ENCODE measurements at places on chromosomes 2 and 18.

GRCh38 chr18:76380791-76381405 lies 114.1 kb downstream of the ZNF516 start:
- no peak for DNase-seq

DNA sequence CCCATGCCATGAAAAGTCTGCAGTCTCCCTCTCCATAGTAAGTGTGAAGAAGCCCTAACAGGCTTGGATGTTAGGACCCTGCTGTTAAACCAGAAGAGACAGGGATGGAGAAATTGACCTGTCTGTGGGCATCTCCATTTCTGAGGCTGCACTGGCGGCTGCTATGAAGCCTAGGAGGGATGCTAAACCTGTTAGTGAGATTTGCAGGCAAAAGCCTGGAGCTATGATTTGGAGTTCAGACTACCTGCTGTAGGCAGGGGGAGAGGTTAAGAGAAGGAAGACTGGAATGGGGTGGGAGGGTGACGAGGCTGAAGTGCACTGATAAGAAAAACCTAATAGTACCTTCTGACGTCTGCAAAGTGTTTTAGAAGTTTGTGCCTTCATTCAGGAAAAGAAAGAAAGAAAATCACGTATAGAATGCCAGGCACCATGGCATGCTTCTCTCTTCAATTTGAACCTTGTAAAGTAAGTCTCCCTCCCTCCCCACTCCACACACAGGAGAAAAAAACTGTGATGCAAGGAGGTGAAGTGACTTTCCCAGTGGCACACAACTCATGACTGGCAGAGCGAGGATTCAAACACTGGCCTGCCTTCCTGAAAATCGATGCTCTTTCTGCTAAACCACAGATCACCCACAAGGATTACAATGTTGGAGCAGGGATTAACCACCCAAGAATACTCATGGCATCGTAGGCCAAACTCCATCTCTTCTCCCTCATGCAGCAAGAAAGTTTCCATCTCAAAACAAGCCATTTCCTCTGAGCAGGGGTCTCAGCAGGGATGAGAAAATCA lies 98.5 kb upstream of the PKDCC start:
- no peak for DNase-seq

DNA sequence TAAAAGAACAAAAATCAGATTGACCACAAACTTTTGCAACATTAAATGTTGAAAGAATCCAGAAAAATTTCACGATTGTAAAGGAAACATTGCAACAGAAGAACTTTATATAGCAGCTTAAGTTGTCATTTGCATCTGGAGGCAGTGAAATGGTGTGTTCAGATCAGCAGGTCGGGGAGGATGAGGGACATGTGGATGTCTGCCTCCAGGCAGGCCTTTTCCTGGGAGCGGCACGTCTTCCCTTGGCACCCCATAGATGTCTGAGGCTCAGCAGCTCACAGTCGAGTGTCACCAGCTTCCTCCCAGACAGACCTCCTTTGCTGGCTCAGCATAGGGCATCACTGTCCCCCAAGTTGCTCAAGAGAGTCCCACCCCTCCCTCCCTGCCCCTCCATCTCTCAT lies 44.3 kb upstream of the ASB1 start:
- DNase-seq = no peak

DNA sequence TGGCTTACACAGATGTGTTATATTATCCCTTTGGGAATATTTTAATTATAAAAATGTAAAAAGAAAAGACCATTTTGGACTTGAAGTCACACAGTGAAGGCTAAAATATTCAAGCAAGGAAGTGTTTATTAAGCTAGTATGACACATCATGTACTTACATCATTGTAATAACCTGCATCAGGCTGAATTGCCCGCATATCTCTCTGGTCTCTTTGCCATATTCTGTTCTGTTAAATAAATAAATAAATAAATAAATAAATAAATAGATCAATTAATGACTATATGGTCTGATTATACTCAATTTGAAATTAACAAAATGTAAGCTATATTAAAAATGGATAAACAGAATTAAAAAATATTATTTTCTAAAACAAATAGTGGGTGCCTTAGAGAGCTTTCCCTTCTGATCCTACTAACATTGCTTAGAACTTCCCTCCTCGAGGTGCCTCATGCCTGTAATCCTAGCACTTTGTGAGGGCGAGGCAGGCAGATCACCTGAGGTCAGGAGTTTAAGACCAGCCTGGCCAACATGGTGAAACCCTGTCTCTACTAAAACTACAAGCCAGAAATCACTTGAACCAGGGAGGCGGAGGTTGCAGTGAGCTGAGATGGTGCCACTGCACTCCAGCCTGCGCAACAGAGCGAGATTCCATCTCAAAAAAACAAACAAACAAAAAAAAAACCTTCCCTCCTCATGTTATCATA lies 42.0 kb downstream of the WDR33 start:
- no peak for DNase-seq

GRCh38 chr2:175251425-175252041 lies 70.0 kb upstream of the ATP5MC3 start:
- DNase-seq = peak; percentile 61

DNA sequence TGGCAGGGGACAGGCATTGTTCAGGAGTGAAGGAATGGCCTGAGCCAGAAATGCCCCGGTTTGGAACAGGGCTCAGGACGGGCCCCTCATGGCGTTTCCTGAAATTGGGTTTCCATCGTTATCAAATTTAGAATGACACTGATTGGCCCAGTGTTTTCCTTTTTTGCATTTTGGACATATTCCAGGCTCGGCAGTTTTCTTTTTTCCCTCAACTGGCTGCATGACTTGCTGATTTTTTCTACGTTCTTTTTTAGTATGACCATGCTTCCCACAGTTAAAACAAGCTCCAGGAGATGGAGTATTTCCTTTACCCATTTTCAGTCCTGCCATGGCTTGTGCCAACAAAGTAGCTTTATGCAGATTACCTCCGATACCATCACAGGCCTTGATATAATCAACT lies 20.4 kb upstream of the LYG2 start:
- no peak for DNase-seq

DNA sequence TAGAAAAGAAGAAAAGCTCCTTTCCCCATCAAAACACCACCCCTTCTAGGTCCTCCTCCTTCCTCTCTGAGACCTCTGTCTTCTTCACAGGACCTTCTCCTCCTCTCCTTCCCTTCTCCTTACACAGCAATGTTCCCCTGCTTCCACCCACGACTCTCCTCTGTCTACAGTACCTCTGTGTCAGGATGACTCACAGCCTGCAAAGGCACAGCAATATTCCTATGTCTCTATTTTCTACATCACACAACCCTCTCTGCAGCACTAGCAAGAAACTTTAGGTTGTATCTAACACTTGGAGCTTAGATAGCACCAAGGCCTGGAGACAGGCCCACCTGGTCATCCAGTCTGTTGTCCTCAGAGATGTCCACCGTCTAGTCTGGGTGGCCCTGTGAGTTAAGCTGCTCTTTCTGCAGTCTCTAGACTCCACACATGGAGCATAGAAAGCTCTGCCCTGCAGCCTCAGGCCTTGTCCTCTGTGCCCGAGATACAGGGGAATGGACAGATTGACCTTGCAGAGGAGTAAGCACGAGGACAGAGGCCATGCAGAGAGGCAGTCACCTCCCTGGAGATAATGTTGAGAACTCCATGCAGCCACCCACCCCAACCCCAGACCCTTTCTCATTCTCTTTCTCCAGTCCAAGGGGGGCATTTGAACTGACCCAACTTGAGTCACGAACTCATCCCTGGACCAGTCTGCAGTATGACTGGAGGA lies 212.0 kb downstream of the TNS1 start:
- DNase-seq = no peak

- DNase-seq = no peak
Observed at GRCh38 chr2:235144291-235144690, 192.5 kb downstream of the SH3BP4 start.

DNA sequence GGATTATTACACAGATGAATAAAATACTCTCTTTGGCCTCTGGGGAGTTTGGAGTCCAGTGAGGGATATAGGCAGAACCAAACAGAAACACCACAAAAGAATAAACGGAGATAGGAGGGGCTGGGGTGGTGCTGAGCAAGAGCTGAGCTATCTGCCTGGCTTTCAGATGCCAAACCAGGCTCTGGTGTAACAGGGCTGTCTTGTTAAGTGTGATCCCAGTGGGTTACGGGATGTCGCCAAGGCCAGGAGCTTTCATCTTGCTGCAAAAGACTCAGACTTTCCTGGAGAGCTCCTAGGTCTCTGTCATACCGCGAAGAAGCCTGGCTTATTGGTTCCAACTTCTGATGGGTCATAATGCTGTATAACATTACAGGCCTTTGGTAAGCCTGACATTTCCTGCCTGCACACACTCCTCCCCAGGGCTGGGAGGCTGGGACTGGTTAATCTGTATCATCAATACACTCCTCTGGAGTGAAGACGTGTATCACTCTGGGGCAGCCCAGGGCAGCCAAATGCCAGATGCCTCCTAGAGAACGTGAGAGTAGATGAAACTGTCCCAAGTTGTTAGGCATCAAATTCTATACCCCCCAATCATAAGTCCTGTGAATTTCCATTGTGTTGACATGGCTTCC lies 60.5 kb downstream of the STPG4 start:
- DNase-seq = no peak

GRCh38 chr18:55878224-55878623 lies 290.2 kb upstream of the TCF4 start:
- DNase-seq = no peak

- DNase-seq = no peak
Observed at GRCh38 chr2:117726747-117727146, 87.7 kb upstream of the DDX18 start.

DNA sequence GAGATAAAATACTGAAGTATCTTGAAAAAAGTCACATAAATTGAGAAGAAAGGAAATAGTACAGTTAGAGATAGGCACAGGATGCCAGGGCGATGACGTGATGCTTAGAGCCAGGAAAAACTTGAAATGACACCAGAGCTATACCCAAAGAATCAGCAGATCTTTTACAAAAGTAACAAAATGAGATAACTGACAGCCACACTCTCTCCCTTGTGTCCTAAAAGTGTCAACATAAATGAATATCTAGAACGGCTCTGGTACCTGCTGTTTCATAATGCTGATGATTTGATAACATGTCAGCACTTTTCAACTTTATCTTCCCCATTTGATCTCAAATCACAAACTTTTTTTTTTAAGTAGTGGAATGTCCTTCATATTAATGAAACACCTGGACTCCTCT lies 45.6 kb upstream of the ZC3H15 start:
- peak; percentile 38 for DNase-seq

DNA sequence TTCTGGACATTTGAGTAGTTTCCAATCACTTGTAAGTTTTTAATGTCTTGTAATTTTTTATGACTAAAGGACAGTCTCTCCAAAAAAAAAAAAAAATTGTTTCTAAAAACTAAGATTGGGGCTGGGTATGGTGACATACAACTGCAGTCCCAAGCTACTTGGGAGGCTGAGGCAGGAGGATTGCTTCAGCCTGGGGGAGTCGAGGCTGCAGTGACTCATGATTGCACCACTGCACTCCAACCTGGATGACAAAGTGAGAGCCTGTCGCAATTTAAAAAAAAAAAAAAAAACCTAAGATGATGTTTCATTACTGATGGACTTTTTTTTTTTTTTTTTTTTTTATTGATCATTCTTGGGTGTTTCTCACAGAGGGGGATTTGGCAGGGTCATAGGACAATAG lies 34.4 kb upstream of the PKDCC start:
- DNase-seq = no peak

- no peak for DNase-seq
Observed at GRCh38 chr18:74069178-74070050, 78.2 kb downstream of the FBXO15 start.

DNA sequence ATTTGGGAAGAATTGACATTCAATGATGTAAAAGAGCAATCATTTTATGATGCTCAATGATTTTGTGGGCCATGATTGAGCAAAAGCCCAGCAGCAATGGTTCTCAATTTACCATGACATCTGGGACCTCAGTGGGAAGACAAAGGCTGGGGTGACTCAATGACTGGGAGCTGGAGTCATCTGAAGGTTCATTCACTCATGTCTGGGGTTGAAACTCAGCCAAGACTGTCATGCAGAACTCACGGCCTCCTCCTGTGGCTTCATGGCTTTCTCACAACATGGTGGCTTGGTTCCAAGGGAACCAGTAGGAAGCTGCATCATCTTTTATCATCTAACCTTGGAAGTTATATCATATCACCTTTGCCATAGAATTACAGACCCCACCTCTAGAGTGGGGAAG lies 45.1 kb upstream of the CD226 start:
- DNase-seq = no peak

DNA sequence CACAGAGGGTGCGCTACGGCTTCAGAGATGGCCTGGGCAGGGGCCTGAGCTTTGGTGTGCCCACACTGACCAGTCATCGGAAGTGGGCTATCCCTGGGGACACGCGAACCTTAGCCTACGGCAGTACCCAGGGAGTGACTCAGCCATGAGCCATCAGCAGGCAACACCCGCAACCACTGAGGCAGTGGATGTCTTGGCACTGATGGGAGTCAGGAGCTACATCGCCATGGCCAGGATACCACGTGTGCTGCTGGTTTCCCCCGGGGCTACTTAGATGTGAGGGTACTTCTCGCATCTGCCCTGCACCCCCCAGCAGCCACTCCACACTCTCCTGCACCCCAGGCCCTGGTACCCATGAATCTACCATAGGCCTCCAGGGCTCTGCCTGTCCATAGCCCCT lies 12.8 kb upstream of the HPCAL1 start:
- no peak for DNase-seq

DNA sequence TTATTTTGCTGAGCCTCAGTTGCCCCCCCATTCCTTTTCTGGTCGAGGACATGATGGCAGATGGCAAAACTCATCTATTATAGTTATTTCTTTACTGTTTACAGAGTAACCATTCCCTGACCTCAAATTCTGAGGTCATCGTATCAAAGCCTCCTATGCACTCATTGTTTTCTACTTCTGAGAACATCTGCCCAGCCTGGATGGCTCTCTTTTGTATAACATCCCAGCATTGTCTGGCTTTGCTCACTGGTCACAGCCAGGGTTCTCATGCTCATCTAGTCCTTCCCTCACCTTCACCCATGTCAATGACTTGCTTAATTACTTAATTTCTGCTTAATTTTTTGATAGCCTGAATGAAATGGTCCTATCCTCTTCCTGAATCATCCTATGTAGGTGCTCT lies 472.1 kb downstream of the PARD3B start:
- DNase-seq = no peak

- no peak for DNase-seq
Observed at GRCh38 chr18:66209656-66210055, 394.2 kb downstream of the CDH19 start.

GRCh38 chr18:5543773-5544389 lies at the start of gene EPB41L3:
TSS of gene EPB41L3 (minus strand) at chr18:5543997. CDS start at chr18:5489183, 54,814 bp downstream.
- no peak for DNase-seq

DNA sequence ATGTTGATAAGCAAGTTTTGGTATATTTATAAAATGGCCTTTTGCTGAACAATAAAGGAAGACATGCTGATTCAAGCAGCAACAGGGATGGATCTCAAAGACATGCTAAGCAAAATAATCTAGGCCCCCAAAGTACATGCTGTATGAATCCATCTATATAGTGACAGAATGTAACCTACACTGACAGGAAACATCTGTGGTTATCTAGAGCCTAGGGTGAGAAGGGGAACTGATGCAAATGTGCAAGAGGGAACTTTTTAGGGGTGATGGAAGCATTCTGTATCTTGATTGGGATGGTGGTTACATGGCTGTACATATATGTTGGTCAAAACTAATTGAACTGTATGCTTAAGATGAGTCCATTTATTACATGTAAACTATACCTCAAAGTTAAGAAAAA lies 24.2 kb downstream of the CNRIP1 start:
- no peak for DNase-seq
